GM12891 (cell line): ENCODE measurements at places on chromosomes 4 and X.
A peak's percentile ranks its signal among the peaks of the same experiment; 100 is the strongest.

- DNase-seq = no peak
Measured at GRCh38 chr4:37490391-37491347, 195.5 kb downstream of the RELL1 start.

- DNase-seq = no peak
Measured at GRCh38 chr4:172865103-172865502, 303.5 kb upstream of the GALNT7 start.

DNA sequence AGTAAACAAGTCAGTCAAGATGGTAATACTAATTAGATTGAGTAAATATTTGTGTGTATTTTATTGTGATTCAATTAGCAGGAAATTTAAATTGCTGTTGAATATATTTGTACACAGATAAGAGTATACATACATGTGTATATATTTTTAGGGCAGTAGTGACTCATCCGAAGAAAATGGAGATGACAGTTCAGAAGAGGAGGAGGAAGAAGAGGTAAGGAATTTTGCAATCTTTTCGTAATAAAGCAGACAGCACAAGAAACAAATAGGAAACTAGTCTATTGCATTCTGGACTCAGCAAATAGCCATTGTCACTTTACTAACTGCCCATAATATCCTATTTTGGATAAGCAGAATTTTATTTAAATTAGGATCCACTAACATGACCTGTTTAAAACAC lies 6.6 kb downstream of the IBSP start:
- DNase-seq = no peak

DNA sequence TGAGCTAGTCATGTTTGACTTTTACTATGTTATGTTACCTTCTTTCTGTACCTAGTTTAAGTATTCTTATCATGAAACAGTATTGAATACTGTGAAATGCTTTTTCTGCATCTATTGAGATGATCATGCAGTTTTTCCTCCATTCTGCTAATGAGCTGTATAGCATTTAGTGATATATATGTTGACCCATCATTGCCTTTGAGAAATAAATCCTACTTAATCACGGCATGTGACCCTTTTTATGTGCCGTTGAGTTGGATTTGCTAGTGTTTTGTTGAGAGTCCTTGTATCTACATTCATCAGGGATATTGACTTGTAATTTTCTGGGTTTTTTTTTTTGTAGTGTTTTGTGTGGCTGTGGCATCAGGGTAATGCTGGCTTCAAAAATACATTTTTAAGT lies 537.7 kb upstream of the AADAT start:
- DNase-seq = no peak

DNA sequence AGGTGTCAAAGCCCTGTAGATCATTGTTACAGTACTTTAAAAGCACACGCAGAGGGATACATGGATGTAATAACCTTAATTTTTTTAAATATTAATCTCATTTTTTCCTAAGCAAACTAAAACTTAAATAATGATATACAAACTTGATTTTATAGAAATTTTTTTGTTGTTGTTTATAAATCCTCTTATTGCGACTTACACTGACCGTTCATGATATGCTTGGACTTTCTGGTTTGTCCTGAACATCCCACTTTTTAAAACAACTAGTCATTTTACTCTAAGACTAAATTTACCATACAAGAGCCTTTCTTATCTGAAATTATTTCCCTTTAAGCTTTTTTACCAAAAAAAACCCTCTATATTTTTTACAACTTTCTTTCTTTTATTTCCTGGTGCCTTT lies 2106.0 kb downstream of the PCDH7 start:
- DNase-seq = no peak

DNA sequence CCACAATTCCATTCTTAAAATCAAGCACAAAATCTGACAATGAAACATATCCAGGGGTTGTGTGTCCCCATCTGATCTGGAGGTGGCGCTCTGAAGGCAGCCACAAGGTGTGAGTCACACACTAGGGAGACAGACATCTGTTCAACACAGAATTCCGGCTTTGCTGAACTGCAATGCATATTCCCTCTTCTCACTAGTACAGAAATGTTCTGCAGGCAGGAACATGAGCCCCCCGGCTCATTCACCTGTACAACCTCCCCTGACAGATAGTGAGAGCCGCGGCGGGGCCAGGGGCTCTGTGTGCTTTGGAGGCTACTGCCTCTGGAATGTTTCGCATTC lies 41.9 kb downstream of the WDR1 start:
- DNase-seq = peak; percentile 4

DNA sequence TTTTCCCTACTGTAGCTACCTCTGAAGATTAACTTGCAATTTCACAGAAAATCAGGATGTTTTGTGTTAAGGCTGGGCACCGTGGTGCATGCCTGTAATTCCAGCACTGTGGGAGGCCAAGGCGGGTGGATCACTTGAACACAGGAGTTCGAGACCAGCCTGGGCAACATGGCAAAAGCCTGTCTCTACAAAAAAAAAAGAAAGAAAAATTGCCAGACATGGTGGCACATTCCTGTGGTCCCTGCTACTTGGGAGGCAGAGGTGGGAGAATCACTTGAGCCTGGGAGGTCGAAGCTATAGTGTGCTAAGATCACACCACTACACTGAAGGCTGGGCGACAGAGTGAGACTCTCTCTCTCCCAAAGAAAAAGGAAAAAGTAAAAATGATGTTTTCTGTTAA lies 27.4 kb downstream of the APELA start:
- no peak for DNase-seq

- no peak for DNase-seq
Measured at GRCh38 chrX:20374450-20374849, 107.7 kb upstream of the RPS6KA3 start.

GRCh38 chr4:180059216-180059881 lies 2183.9 kb upstream of the TENM3 start:
- no peak for DNase-seq

GRCh38 chrX:25597551-25597950 lies 540.6 kb upstream of the MAGEB18 start:
- no peak for DNase-seq

GRCh38 chr4:94574616-94575015 lies 122.9 kb downstream of the PDLIM5 start:
- no peak for DNase-seq

- no peak for DNase-seq
Measured at GRCh38 chrX:147522981-147523380, 388.7 kb upstream of the FMR1 start.

DNA sequence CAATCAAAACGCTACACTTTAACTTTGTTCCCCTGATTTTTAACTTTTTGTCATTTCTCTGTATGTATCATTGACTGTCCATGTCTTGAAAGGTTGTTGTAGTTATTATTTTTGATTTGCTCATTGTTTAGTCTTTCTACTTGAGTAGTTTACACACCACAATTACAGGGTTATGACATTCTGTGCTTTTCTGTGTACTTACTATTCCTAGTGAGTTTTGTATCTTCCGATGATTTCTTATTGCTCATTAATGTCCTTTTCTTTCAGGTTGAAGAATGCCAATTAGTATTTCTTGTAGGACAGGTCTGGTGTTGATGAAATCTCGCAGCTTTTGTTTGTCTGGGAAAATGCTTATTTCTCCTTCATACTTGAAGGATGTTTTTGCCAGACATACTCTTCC lies 89.2 kb upstream of the SH3RF1 start:
- DNase-seq = no peak

- DNase-seq = no peak
Measured at GRCh38 chr4:107799669-107800450, 24.9 kb upstream of the SGMS2 start.

DNA sequence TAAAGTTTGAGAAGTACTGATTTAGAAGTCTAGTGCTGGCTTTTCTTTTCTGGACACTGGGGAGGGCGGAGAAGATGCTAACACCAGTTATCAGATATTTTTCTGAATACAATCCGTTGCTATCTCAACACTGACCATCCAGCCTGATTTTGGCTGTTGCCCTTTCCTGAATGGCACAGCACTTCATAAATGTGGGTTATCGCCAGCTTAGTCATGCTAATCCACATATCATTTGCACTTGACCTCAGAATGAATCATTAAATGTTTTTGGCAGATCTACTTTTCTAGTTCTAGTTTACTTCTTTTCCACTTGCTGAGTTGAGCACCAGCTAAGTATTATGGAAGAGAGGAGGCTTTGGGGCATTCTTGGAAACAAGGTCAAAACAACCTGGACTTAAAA lies 60.8 kb upstream of the ESX1 start:
- DNase-seq = no peak

DNA sequence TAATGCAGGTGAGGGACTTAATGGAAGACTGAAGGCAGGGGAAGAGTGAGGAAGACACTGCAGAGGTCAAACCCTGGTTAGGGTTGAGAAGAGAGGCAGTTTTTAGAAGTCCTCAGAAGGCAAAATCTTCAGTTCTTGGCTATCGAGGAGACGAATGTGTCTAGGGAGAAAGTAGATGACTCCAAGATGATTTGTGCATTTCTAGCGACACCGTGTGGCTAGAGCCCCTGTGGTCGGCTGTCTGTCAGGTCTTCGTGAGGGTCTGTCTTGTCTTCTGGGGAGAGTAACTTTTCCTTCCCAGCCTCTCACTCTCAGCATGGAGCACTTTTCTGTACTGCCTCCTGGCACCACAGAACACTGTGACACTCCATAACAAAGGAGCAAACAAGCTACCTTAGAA lies 458.1 kb downstream of the STIM2 start:
- peak; percentile 5 for DNase-seq

- DNase-seq = no peak
Measured at GRCh38 chrX:101619364-101619763, 1.6 kb upstream of the ARMCX6 start.

GRCh38 chr4:1318488-1319213 lies 28.4 kb upstream of the UVSSA start:
- no peak for DNase-seq

DNA sequence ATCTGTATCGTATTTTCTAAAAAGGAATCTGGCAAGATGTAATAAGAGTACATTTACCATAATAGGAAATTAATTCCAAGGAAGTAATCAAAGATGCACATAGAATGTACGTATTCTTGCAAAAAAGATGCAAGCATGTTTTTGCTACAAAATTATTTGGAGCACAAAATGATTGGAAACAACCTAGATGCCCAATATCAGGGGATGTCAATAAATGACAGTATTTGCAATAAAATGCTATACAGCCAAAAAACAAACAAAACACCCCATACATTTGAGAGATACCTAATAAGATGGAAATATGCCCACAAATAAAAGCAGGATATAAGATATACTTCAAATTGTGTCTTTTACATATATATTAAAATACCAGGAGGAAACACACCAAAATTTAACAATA lies 29.3 kb upstream of the MAML3 start:
- no peak for DNase-seq

GRCh38 chr4:70197842-70198241 lies 2.3 kb downstream of the ODAM start:
- no peak for DNase-seq

DNA sequence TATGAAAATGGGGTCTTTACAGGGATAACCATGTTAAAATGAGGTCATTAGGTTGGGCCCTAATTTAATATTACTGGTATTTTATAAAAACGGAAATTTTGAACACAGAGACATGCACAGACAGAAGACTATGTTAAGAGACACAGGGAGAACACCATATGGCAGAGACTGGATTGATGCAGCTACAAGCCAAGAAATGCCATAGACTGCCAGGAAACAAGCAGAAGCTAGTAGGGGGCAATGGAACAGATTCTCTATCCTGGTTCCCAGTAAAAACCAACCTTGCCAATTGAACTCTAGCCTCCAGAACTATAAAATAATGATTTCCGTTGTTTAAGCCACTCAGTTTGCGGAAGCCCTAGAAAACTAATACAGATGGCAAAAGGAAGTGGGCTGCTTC lies 6.6 kb upstream of the GUF1 start:
- DNase-seq = no peak

GRCh38 chr4:6281436-6282313 lies 12.0 kb downstream of the WFS1 start:
- DNase-seq = no peak

DNA sequence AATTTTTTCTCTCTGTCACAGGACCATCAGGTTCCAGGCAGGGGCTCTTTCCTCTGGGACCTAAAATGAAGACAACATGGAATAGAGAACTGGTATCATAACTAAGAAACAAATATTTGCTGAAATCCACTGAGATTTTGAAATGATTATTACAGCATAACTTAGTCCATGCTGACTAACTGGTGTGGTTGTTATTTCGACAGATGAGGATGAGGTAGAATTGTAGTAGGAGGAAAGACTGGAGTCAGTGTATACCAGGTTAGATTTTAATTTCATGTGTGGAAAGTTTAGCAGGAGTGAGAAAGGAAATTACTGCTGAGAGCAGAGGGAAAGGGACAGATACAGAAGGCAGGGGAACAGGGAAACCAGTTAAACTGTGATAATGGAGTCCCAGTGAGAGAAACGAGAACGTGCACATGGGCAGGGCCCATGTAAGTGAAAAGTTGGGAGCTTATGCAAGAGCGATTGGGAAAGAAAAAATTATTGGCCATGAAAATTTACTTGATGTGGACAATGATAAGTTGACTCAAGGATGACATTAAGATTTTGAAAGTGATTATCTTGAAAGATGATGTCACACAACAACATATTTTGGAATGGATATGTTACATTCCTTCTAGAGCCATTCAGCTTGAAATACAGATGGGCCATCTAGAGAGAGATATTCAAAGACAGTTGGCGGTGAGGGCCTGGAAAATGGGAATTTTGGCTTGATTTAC lies 98.7 kb upstream of the DDIT4L start:
- no peak for DNase-seq

GRCh38 chr4:48262926-48263325 lies 6.7 kb downstream of the TEC start:
- no peak for DNase-seq

- DNase-seq = peak; percentile 26
Measured at GRCh38 chr4:81466841-81467671, 4.7 kb downstream of the RASGEF1B start.

DNA sequence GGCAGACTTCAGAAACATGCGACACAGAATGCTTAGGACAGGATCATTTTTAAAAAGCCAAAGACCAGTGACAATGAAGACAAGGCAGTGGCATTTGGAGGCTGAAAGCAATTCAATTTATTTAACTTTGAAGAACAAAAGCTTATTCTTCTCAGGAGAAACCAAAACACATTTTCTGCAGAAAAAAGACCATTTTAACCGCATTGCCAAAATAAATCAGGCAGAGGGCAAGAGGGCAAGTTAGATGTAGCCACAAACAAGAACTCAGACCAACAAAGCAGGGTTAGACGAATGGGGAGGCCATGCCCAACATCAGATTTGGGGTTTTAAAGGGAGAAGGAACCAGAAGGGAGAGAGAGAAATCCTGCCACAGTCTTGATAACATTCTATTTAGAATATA lies 58.9 kb downstream of the RELL1 start:
- no peak for DNase-seq

DNA sequence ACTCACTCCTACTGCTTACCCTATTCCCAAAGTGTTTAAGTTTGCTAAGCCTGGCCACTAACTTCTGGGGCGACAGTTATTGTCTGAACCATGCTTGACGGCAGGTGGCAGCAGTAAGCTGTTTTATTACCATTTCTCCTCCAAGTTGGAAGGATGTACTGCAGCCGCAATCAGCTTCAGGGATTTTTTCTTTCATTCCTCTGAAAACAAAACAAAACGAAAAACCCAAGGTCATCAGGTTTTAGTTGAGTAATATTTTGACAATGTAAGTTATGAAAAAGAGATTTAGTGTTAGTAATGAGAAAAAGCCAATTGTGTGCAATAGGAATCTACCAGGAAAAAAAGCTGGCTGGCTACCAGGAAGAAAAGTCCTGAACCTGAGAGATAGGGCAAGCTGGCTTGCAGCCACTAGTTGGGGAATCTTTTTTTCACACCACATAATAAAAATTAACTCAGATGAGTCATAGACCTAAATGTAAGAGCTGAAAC lies 13.2 kb upstream of the RAB9B start:
- no peak for DNase-seq

- no peak for DNase-seq
Measured at GRCh38 chr4:173440888-173441287, 42.0 kb upstream of the SCRG1 start.
